ENCODE measurements at places on chromosomes 2 and 18. TPM values are rescaled to one million over a fixed set of nuclear protein-coding genes. Genes with fewer than 3 reads are reported as not detected.

DNA sequence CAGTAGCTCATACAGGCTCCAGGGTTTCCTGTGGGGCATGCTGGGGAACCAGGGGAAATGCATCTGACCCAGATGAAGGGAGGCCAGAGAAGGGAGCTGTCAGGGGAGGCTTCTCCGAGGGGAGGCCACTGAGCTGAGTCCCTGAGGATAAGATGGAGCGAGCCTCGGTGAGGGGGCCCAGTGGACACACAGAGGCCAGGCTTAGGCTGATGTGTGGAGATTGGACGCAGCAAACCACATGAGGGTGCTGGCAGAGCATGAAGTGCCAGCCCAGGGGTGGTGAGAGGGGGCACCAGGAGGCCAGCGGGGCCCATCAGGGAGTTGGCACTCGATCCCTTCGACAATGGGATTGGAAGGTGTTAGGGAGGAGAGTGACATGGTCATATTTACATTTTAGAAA is 235.0 kb downstream of the KLHL29 start:
- DNase-seq: no peak

DNA sequence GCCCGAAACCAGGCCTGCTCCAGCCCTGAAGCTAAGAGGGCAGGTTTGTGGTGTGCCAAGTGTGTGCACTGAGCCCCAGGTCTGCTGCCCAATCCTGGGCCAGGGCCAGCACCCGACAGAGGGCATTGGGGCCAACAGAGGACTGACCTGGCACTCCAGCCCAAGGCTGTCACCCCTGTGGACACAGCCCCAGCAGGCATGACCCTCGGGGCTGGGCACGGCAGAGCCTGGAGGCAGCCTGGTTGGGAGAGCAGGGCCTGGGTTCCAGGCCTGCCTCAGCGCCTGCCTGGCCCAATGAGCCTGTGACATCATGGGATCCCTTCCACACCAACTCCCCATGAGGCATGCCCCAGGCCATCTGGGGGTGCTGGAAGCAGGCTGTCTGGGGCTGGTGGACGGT is 10.8 kb upstream of the SNED1 start:
- DNase-seq: no peak

DNA sequence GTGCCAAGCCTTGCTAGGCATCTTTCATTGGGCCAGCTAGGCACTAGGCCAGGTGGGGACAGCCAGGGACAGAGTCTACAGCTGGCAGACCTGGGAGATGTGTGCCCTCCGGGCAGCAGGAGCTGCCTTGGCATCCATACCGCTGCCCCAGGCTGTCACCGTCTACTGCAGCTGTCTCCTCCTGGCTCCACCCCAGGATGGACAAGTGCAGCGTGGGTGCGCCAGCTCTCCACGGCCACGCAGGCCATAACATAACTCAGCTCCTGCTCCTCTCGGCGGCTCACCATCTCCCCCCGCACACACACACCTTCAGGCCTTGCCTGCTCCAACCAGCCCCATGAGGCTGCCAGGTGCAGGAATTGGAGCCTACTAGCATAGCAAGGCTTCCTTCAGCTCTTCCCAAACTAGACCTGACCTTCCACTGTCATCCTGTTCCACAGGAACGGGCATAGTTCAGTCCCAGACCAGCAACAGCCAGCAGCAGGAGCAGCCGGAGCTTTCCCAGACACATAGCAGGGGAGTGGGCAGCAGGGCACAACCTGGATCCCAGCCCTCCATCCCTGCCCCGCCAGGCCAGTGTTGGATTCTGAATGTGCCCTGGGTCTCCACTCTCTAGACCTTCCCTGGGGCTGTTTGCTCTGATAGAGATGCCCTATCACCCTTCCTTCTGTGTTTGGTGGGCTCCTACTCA is 2.5 kb upstream of the ADRA2B start:
- no peak for DNase-seq

GRCh38 chr18:40018266-40018665 is 1936.8 kb upstream of the PIK3C3 start:
- DNase-seq: no peak

Gene CCDC138
- 9.5 TPM for total RNA-seq

Gene ECEL1
- not detected for total RNA-seq
